ENCODE measurements at places on chromosomes 5 and 9.

DNA sequence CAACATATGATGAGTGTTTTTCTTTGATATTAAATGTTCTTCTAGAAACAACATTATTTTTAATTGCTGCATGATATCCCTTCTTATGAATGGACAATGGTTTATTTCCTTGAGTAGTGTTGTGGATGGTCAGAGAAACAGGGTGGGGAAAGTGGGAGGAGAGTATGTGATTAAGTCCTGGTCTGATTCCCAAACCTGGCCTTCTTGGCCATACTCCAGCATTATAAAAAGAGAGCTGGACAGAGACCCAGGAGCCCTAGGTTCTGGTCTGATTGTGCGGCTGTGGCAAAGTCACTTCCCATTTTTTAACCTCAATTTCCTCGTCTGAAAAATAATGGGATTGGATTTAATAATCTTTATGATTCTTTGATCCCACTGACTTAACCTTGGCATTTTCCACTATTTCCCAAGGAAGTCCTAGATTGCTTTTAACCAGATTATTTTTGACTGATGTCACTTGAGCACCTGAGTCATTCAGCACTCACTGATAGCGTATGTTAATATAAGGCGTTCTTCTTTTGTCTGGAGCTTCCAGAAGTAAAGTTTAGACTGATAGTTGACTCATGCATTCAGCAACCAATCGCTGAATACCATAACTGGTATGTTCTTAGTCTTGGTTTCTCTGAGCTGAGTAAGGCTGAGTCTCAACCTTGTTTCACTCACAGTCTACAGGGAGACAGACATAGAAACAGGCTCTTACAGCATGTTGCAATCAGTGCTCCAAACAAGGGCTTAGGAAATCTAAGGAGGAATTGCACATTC is 26.2 kb downstream of the OSMR start:
- no peak for DNase-seq

DNA sequence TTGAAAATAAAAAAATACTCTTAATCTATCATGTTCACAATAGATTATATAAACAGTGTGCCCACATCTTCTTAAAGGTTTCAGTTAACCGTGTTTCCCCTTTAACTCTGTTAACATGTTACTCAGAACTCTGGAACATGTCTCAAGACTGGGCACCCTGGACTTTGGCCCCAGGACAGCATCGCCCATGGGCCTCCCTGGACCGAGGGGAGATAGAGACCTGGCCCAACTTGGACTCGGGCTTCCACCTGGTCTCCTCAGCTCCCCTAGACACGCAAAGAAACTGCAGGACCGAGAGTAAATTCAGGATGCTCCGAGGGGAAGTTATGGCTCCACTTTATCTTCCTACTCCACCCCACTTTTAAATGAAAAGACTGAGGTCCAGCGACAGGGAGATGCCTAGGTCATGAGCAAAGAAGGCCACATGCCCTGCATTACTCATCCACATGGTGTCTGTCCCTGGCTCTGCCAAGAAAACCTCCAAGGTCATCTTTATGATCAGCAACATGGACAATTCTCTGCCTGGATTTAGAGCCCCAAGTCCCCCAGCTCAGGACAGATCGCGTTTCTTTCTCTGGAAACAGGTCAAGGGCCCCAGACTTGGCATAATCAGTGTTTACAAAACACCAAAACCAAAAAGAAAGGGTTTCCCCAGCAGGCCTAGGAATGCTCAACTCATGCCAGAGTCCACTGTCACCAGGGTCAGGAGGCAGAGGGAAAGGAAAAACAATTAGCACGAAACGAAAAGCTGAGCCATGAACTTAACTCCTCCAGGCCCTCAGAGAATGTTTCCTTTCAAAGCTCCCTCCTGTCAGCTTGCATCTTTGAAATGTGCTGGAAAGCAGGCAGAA is 17.4 kb downstream of the GPX3 start:
- DNase-seq, result no peak

DNA sequence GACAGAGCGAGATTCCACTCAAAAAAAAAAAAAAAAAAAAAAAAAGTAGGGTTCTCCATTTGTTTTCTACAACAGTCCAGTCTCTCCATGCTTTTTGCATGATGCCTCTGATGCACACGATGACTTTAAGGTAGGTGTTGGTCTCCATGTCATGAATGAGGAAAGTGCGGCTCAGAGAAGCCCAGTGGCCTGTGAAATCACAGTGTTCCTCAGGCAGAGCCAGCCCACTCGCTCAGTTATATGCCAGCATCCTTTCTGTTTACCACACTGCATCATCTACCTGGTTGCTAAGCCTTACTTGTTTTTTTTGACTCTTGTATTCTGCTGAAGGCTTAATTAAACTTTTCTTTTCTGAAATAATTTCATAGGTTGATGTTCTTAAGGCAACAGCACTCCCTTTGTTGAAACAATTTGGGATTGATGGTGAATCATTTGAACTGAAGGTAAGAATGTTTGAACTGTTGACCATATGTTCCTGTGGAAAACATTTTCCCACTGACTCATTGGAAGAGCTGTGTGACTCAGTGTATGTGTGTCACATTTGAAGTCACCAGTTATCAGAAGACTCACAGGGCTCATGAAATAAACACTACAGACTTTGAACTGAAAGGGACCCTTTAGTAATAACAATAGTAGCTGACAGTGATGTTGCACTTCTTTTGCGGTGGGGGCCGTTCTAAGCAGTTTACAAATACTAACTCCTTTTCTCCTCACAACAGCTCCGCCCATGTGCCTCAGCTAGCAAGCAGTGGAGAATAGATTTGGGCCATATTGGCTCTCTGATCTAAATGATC is 40.2 kb downstream of the RCL1 start:
- no peak for DNase-seq

GRCh38 chr5:90675222-90675621 is 116.6 kb downstream of the ADGRV1 start:
- no peak for DNase-seq

DNA sequence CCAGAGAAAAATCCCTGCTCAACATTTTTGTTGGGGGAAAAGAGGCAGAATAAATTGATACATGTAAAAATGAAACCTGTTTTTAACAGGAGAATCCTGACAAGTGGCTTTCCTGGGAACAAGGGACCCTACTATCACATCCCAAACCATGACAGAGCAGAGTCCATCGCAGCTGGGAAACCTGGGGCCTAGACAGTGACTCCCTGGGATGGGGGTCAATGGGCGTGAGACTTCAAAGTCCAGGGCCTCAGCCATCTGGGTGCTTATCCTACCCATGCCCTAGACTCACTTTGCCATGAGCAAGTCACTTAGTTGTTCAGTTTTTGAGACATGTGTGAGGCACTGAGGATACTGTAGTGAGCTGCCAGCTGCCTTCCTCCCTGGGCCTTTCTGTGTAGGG is 5.7 kb downstream of the TCOF1 start:
- no peak for DNase-seq

DNA sequence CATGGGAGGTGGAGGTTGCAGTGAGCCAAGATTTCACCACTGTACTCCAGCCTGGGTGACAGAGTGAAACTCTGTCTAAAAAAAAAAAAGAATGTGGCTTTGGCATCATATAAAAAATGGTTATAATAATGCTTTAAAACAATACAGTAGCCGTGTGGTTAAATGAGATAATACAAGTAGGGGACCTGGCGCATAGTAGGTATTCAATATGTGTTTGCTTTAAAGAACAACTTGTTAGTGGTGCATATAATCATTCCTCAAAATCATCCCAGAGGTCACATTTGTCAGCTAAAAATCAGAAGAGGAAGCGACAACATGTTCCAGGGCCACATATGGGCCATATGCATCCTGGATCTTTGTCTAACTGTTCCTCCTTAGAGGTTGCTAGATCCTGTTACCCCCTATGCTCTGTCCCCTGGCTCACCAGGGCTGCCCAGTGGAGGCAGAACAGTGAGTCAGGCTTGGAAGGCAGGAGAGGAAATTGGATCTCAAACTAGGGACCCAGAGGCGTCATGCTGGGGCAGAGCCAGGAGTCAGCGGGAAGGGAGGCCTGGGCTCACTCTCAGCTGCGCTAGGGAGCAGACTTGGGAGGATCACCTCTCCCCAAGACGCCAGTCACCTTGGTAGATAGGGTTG is 27.7 kb downstream of the LHX6 start:
- DNase-seq, result no peak

DNA sequence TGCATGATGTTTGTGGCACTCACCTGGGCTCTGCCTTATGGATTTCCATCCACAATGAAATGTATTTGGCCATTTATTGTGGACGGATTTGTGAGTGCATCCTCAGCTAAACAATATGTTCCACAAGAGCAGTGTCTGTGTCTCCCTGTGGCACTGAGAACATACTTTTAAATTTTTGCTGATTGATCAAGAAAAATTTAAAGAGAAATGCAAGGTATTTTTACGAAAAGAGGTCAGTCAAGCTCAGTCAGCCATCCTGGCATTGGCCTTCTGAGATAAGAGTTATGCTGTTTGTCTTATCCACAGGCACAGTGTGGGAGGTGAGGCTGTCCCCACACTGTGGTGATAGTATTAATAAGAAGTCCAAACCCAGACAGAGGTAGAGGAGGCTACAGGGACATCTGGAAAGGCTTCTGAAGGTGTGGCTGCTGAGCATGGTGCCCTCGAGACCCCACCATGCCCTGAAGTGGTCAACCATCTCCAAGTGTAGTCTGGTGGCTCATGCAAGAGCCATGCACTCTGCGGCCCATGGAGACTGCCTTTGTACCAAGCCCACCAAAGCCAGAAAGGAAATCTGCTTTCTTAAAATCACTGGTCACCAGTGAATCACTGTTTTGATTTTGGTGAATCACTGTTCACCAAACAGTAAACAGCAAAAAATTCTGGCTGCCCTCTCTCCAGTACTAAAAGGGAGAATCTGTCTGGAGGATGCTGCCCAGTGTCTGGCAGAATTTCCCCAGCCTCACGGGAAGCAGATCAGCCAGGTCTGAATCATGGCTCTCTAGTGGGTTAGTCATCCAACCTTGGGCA is 28.8 kb downstream of the SPOCK1 start:
- DNase-seq, result no peak

DNA sequence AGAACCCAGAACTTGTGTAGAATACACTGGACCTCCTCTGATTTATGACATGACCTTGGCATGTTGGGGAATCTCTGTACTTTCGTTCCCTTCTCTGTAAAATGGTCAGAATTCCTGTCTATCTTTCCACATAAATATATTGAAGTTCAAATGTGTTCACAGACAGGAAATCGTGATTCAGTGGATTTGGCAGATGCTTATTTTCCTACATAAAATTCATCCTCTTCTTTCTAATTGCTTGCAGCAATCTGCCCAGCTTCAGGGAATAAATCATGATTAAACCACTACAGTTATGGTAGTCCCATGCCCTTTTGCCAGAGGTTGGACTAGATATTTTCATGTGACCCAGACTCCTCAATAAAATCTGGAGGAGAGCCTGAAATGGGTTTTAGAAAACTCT is 52.1 kb upstream of the ARL15 start:
- DNase-seq, result no peak

DNA sequence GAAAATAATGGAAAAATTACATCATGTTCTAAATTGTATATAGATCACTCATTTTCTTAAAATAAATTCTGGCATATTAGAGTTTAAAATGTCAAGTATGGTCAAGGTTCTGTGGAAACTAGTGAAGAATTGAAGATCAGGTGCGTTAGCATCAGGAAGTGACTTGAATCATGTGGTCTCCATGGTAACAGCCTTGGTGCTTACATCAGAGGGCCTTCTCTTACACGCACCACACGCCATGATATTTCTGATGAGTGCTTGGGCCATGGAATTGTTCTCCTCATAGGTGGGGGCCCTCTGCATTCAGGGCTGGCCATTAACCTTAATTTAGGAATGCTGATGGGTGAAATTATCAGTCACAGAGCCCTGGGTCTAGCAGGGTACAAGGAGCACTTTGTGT is 288.1 kb upstream of the EFNA5 start:
- DNase-seq, result no peak

GRCh38 chr5:7876867-7877266 is 7.9 kb downstream of the MTRR start:
- DNase-seq, result no peak

GRCh38 chr9:124040935-124041816 is 29.6 kb downstream of the LHX2 start:
- no peak for DNase-seq

GRCh38 chr5:21774801-21775200 is 1078.3 kb downstream of the CDH12 start:
- no peak for DNase-seq

GRCh38 chr9:92266486-92266885 is 27.0 kb downstream of the IARS1 start:
- no peak for DNase-seq

DNA sequence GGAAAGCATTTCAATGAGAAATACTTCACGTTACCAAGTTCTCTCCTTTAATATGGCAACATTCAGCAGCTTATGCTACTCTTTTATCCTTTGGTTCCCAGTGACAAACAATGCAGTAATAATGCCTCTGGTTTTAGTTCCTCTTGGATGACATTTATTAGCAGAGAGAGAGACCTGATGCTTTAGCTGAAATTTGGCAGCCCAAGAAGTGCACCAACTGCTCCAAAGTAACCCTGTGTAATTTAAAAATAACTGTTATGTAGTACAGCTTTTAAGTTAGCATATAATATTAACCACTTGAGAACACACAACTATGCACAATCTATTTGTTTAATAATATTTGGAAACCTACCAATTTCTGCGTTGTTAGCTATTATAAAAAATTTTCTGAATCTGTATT is 21.8 kb downstream of the PANK3 start:
- DNase-seq, result no peak

- no peak for DNase-seq
These were observed 5.3 kb downstream of the CKMT2 start for GRCh38 chr5:81238460-81238859.

DNA sequence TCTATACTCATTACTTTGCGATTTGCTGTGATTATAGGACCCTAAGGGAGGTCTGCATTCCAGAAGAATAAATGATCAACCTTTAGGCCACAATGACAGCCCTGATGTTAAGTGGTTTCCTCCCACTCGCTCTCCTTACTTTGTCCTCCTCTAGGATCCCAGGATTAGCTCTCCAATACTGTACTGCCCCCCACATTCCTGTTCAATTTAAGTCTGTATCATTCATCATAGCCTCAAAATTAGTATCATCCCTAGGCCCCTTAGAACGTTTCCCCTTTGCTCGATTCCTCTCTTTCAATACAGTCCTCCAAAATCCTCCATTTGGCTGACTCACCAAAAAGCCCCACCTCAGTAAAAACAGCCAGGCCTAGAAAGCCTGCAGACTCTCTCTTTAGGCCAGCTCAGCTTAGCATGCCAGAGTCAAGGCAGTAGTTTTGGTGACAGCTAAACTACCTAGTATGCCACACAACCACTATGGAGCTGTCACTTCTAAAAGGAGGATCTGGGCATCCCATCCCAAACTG is 24.4 kb downstream of the RNF145 start:
- no peak for DNase-seq

- no peak for DNase-seq
These were observed 63.8 kb upstream of the PPARGC1B start for GRCh38 chr5:149666212-149666852.

DNA sequence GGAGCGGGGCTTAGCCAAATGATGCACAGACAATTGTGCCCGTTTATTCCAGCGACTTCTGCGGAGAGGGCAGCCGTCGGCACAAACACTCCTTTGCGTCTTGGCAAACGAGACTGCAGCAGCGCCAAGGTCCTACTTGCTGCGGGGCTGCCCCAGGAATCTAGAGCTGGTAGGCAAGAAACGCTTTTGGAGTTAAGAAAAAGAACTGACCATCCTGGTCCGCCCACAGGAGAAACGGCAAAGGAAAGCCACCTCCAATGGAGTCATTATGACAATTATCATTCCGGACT is 2.3 kb downstream of the RXFP3 start:
- DNase-seq, result no peak

GRCh38 chr5:127960270-127960691 is 123.3 kb upstream of the SLC12A2 start:
- no peak for DNase-seq

All from T-helper 22 cell (primary cell).